ENCODE measurements at places on chromosomes 3 and 15.

DNA sequence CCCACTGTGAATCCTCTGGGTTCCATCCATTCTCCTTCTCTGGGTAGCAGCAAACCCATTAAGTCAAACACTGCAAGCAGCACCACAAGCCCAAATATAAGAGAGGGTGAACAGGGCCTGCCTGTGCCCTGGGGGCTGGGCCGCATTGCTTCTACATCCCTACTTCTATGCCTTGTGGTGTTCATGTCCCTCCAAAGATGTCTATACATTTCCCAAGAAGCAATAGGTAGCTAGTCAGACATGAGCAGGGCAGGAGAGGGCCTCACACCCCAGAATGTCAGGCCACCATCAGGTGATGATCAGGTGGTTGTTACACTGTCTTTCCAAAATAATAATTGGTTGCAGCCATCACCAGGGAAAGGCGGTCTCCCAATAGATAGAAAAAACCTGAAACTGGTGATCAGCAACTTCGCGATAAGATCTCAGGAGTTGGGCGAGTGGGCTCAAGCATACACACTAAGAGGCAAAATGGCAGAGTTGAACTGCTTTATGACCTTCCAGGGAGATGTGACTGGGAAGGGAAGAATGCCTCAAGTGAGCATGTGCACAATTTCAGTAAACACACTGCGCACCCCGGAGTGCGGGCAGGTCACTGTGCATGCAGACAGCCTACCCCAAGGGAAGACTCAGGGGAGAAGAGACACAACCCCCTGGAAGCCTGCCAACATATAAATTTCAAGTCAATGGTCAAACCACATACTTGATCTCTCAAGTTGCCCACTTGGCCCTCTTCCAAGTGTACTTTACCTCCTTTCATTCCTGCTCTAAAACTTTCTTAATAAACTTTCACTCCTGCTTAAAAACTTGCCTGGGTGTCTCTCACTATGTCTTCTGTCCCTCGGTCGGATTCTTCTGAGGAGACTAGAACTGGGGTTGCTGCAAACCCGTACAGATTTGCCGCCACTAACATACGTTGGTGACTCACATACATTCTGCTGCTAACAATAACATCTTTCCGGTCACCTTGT lies 39.9 kb downstream of the KLF15 start:
- no peak for DNase-seq

DNA sequence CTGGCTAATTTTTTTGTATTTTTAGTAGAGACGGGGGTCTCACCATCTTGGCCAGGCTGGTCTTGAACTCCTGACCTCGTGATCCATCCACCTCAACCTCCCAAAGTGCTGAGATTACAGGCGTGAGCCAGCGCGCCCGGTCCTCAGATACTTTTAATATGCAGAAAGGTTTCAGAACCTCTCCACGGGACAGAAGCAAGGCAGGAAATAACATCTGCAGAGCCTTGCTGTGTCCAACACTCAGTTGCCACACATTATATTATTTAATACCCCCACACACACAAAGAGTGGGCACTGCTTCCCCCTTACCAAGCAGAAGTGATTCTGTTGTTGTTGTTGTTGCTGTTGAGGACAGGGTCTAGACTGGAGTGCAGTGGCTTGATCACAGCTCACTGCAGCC lies 28.0 kb downstream of the OSBPL10 start:
- no peak for DNase-seq

DNA sequence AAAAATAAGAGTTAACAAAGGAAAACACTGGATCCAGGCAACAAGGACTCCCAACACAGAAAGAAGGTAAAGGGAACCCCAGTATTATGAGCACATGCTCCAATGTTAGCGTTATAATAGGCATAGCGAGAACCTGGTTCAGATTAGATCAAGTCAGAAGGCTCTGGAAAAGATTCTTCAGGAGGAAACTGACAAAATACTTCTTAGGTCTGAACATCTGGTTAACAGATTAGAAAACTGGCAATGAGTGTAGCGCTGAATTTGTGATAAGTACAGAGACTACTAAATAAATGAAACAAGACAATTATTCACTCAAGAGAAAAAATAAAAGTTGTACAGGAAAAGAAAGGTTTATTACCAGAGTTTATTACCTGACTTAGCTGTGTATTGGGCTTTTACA lies 146.1 kb downstream of the DPH6 start:
- no peak for DNase-seq

- no peak for DNase-seq
Observed at GRCh38 chr3:67415511-67415910, 238.9 kb downstream of the SUCLG2 start.

GRCh38 chr3:42042747-42043098 lies 48.4 kb upstream of the TRAK1 start:
- DNase-seq, result no peak

DNA sequence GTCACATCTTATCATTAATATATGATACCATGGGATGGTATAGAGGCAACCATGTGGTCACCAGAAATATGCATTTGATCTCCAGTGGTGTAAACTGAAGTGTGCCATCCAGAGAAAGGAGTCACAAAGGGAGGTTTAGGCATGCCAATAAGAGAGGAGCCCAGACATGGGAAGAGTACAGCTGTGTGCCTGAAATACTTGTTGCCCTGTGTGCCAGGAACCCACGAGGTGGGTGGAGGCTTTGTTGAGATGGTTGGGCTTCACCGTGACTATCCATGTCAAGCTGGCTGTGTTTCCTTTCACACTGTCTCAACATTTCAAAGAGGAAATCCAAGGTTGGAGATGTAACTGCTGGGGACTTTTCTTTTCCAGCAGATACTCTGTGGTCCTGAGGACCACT lies 43.5 kb downstream of the CACNA2D3 start:
- no peak for DNase-seq

DNA sequence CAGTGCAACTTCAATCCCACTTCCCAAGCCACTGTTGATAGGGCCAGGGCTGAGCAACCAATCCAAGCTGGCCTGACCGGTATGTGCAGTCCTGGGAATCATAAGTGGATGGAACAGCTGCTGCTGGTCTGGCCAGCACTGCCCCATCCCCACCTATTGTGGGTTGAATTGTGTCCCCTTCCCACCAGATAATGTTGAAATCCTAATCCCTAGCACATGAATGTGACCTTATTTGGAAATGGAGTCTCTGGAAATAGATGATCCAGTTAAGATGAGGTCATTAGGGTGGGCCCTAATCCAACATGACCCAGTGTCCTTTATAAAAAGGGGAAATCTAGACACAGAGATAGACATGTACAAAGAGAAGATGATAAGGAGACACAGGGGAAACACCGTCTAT lies 13.7 kb upstream of the PDIA5 start:
- no peak for DNase-seq

DNA sequence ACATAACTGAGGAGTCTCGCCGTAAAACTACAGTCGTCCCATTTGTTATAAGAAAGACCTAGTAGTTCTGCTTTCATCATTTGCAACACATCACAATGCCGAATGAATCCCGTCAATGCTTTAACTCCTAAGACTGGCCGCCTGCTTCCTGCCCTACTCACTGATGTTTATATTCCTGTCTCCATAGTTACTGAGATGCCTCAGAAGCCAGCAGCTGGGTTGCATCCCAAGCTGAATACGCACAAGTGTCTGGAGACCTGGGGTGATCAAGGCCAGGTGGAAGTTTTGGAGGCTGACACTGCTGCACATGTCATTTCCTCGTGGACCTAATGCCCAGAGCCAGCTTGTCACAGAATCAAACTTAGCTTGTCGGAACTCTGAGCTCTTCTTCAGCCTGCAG lies 95.2 kb upstream of the UBE2E1 start:
- DNase-seq, result no peak

DNA sequence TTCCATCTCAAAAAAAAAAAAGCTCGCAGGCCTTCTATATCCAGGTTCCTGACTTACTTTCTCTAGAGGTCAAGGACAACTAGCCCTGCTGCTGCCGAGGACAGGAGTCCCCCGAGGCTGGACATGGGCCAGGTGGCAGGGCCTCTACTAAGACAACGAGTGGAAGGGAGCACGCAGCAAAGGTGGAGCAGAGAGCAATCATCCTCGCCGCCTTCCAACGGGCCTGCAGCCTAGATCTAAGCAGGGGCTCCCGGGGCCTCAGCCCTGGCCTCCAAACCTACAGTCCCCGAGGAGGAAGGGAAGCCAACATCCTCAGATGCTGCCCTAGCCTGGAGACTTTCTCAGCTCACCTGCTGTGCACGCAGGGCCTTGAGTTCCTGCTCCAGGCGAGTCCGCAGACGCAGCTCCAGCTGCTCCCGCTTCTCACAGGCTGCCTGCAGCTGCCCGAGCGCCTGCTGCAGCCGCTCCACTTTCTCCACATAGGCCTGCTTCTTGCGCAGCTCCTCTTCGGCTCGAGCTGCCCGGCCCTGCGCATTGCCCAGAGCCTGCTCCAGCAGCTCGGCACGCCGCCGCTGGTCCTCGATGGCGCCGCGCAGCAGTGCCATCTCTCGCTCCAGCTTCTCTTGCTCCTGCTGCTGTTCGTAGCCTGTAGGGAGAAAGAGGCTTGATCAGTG lies 12.9 kb downstream of the AMOTL2 start:
- DNase-seq, result no peak

GRCh38 chr3:166123088-166123487 lies 285.9 kb upstream of the BCHE start:
- DNase-seq, result no peak

- DNase-seq, result no peak
Observed at GRCh38 chr3:4948395-4948794, 30.8 kb upstream of the BHLHE40 start.

- no peak for DNase-seq
Observed at GRCh38 chr15:48170981-48171380, 7.1 kb downstream of the MYEF2 start.
